ENCODE measurements at places on chromosomes 3 and 15.

DNA sequence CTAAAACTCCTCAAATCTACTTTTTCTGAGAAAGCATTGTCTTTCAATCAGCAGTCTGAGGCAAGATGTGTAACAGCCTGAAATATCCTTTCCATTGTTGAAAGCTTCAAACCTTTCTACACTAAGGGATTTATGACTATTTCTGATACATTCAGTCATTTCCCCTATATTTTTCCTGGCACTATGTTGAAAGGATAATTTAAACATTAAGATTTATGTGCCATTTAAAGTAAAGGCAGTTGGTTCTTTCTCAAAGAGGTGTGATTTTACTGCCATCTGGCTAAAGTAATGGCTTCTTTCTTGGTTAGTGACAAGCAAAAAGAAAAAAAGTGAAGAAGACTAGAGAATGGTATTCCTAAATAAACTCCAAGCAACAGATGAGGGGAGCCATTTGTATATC is 249.6 kb upstream of the COL8A1 start:
- no peak for DNase-seq

DNA sequence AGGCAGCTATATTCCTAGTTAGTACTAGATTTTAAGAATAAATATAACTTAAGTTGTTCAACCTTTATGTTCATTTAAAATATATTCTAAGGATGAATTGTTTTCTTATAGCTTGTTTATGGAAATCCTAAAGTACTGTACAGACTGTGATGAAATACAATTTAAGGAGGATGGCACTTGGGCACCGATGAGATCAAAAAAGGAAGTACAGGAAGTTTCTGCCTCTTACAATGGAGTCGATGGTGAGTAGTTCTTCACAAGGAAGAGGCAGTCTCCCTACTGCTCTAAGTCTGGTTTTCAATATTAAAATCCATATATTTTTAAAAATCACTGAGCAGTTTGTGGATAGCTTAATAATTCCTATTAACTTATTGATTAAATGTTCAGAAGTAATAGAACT is 29.6 kb downstream of the CALML4 start:
- no peak for DNase-seq

DNA sequence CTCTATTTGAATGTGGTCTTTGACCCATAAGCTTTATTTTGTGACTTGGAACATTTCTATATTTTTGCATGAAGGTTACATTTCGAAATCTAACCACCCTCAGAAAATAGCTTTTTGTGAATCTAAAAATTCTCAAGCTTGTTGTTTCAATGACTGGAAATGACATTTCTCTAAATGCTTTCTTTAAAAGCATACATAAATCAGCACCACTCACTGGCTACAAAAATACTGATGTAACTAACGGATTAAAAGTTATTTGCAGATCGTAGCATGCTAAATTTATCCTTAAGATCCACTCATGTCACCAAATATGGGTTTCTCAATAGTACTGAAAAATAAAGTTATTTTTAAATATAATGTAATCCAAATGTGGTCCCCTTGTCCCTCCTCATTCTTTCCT is 55.2 kb upstream of the ACAN start:
- no peak for DNase-seq

GRCh38 chr15:77746254-77747174 is 113.8 kb upstream of the LINGO1 start:
- no peak for DNase-seq

- DNase-seq, result no peak
These were observed 458.3 kb downstream of the EDEM1 start for GRCh38 chr3:5645692-5646410.

DNA sequence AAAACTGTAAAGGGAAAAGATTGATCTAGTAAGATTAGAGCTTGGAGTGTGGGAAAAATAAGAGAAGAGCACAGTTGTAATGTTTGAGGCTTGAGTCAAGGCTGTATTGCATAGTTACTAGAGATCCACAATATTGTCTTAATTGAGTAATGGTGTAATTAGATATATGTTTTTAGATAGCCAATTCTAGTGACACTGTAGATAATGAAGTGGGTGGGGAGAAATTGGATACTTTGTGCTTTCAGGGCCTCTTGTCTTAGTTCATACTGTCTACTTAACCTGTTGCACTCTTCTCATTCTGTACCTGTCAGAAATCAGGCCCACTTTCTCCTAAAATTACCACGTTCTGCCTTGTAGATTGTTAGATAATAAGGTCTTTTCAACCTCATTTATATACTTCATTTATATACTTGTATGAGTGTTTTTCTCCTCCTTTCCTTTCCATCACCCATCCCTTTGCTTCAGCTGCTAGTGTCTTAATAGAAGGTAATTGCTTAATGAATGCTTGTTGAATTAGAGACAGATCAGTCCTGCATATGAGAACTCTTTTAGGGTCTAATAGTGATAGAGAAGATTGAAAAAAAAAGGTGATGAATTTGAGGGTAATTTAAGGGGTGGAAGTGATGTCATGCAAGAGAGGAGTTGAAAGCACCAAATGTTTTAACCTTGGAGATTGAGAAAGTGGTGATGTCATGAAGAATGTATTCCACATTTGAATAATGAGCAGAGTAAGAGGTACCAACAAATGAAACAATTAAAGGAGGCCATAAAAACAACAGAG is 32.0 kb downstream of the PIK3CA start:
- DNase-seq, result peak; percentile 93

DNA sequence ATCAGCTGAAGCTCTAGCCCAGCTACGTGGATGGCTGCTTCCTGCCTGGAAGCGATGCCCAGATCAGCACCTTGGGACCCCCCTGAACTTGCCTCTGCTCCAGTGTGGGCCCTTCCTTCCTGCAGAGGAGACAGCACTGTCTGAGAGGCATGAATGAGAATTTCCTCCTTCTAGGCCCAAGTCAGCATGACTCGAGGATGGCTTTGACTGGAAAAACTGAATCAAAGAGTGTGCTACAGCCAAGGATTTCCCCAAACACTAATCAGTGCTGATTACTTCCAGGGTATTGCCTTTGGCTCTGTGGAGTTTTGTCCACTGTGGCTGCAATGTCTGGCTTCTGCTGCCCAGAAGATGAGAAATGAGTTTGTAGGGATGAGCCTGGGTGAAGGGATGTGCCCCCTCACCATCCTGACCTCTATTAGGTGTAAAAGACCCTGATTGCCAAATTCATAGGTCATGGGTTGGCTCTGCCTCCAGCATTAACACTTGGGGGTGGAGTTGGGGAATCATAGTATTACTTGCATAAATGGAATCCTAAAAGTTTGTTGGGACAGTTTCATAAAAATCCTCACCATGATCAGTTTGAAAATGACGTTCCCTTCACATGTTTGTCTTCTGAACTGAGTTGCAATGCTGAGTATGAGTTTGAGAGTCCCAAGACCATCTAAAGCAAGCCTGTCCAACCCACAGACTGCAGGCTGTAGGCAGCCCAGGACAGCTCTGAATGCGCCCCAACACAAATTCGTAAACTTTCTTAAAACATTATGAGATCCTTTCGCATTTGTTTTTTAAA is 36.7 kb downstream of the FLNB start:
- DNase-seq, result no peak

DNA sequence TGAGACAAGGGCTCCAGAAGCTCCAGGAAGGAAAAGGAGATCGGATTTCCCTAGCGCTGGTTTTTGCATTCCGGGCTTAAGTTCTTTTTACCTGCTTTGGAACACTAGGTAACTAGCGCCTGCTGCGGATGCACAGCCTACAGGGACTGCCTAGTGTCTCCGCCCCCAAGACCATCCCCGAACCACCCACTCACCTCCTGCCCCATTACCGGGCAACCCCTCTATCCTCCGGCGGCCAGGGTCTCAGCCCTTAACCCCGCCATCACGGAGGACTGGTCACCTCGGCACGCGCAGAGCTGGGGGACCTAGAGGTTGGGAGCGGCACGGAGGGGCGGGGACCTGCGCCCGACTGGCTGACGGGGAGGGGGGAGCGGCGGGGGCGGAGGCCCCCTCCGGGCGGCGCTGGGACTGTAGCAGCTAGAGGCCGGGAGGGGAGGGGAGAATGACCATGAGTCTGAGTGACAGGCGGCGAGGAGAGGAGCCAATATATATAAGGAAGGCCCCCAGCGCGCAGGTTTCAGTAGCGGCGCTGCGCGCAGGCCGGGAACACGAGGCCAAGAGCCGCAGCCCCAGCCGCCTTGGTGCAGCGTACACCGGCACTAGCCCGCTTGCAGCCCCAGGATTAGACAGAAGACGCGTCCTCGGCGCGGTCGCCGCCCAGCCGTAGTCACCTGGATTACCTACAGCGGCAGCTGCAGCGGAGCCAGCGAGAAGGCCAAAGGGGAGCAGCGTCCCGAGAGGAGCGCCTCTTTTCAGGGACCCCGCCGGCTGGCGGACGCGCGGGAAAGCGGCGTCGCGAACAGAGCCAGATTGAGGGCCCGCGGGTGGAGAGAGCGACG is at the start of gene DLL4:
TSS of gene DLL4 (plus strand) at position 520 of the 839 bp plus-strand sequence. CDS start 329 bp downstream, outside the sequence.
- DNase-seq, result peak; percentile 65

DNA sequence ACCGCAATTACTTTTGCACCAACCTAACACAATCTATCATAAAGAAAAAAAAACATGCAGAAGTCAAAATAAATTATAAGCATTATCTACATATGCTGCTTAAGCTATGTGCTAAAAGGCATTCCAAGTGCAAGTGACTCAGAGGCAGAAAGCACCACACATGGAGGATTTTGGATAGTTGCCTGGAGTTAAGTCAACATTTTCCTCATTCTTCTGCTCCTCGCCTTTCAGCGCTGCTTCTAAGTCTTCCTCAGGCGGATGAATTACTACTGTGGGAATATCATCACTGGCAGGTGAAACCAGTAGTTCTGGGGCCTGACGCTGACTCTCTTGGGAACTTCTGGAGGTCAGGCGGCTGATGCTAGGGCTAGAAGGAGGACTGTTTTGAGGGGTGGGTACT is 53.1 kb downstream of the SLC4A7 start:
- DNase-seq, result no peak

- no peak for DNase-seq
These were observed 199.4 kb upstream of the STRIT1 start for GRCh38 chr3:155492841-155493240.

GRCh38 chr3:143413372-143413771 is 293.8 kb downstream of the CHST2 start:
- DNase-seq, result no peak

GRCh38 chr3:53361852-53362251 is 14.5 kb upstream of the DCP1A start:
- DNase-seq, result no peak

DNA sequence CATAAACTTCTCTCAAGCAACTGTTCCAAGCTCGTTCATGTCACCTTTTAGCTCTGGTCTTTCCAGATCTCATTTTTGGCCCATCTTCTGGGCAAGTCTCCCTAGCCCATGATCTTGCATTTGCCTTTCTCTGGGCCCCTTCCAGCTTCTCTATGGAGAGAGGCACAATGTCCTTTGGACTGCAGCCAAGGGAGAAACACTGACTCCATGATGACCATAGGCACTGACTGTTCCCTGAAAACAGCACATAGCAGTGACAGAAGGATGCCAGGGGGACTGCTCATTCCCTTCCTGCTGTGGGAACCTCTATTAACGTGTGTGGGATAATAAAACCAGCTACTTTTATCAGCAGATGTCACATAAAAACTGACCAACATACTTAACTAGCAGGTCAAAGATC is 60.3 kb downstream of the STRIT1 start:
- no peak for DNase-seq

- no peak for DNase-seq
These were observed 49.5 kb downstream of the CLDN1 start for GRCh38 chr3:190272747-190273146.

DNA sequence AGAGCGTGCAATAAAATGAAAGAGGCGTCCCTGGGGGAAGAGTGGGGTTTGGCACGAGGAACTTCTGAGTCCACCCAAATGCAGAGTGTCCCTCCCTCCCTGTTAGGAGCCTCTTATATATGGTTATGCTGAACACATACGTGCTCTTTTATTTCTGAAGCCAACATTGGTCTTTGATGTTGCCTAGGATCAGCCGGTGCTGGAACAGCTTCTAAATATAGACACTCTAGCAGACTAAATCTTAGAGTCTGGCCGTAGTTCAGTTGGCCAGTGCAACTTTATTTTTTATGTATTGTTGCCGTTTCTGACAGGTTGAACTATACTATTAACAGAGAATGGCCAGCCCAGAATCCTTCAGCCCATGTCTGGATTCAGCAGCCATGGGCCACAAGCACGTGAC is 128.7 kb downstream of the GHSR start:
- no peak for DNase-seq

- no peak for DNase-seq
These were observed 125.8 kb downstream of the PGPEP1L start for GRCh38 chr15:98881526-98882520.

GRCh38 chr15:81263477-81263876 is 60.5 kb downstream of the STARD5 start:
- no peak for DNase-seq

GRCh38 chr3:172564499-172564898 is 41.3 kb upstream of the TNFSF10 start:
- DNase-seq, result no peak

DNA sequence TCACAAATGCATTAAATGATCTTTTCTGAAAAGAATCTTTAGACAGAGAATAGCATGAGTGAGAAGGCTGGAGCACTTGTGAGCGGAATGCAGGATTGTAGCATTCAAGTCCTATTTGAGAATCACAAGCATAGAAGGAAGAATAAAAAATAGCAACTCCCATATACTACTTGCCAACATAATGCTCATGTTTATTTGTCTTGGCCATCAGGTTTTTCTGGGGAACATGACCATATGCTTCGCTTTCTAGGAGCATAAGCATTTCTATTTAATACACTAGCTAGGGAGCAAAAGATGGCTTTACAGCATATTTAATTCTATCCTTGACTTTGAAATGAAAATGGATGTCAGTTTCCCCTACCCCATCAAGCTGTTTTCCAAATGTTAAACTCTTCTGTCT is 170.3 kb upstream of the MITF start:
- DNase-seq, result no peak

GRCh38 chr3:23405081-23405480 is 202.0 kb downstream of the UBE2E2 start:
- DNase-seq, result no peak

GRCh38 chr3:170724599-170725280 is 138.9 kb upstream of the SLC7A14 start:
- DNase-seq, result no peak

GRCh38 chr15:91782221-91782620 is 71.3 kb upstream of the SLCO3A1 start:
- no peak for DNase-seq

DNA sequence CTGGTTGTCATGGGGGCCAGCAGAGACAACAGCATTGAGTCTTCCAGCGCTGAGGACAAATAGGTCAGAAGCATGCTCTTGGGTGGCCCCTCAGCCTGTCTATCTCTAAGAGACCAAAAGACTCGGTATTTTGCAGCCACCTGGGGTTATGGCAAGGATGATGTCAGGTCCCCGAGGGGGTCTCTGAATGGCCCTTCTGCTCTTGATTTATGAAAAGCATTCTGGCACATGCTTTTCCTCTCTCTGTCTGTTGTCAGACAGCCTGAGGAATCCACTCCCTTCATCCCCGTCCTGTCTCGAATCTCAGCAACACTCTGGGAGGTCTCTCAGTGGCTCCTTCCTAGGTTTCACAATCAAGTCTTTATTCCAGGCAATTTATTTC is 156.6 kb upstream of the RGMA start:
- DNase-seq, result no peak
